ENCODE measurements at places on chromosomes 12 and 14.

- peak; percentile 18 for DNase-seq
Measured at GRCh38 chr14:71365361-71365760, 458.1 kb downstream of the PCNX1 start.

GRCh38 chr14:69490219-69490918 is 5.8 kb downstream of the PLEKHD1 start:
- DNase-seq = no peak

DNA sequence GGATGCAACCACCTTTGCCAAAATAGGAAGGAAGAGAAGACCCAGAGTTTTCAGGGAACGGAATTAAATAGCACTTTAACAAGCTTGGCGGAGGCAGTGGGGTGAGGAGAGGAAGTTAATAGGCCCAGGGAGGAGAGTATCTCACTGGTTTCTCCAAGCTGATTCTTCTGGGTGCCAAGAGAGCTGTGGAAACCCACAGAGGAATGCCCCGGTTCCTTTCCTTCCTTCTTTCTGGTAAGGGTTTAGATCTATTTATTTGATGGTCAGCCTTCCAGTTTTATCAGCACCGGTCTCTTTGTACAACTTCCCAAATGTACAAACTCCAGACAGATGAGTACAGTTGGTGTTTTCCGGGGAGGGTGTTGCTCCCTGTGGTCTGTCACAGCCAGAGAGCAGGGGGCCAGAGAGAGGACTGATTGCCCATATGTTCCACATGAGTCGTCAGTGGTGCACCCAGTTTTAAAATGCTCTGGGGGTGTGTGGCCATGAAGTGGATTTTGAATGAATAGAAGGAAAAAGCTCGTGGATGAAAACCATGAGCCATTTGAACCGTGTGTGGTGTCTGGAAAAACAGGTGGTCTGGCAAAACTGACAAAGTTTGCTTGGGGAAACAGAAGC is 26.6 kb downstream of the PRKCH start:
- DNase-seq = no peak

DNA sequence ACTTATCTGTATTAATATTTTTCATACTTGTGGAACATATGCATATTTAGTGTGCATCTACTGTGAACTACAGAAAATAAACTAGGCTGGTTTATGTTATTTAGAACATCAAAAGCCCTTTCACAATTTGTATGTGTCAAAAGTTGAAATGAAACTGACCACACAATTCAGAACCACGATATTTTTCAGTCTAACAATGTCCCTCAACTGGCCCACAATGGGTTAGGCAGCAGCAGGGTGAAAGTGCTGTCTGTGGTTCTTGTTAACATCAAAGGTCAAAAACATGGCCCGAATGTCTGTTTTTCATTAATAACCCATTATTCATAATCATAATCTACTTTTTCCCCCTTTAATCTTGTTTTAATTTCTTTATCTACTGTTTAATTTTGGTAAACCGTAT is 559.9 kb upstream of the ATP2B1 start:
- DNase-seq = no peak

DNA sequence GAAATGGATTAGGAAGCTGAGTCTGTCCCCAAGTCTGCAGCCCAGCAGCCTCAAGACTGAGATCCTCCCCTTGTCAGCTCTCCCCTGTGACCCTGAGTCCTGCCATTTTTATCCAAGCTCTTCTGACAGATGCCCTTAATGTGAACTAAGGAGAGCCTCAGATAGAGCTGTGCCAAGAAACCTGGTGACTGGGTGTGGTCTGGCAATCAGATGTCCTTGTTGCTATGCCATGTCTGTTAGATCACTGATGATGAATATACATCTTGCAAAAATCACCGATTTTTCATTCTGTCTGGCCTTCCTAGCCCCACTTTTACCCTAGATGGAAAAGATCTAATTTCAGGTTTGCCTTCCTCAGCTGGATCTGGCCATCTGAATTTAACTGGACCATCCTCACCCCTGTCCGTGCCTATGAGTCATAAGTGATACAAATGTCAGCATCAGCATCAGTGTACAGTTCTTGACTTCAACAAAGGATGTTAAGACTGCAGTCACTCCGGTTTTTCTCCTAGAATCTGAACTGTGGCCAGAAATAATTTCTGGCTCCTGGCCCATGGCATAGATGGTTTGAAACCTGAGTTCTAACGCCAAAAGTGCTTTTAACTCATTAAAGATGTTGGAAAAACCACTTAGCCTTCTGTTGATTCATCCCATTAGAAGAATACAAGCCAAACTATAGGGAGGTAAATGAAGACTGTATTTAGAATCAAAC is 61.2 kb upstream of the GRIP1 start:
- peak; percentile 1 for DNase-seq

GRCh38 chr12:123071857-123072256 is 79.0 kb downstream of the PITPNM2 start:
- no peak for DNase-seq

DNA sequence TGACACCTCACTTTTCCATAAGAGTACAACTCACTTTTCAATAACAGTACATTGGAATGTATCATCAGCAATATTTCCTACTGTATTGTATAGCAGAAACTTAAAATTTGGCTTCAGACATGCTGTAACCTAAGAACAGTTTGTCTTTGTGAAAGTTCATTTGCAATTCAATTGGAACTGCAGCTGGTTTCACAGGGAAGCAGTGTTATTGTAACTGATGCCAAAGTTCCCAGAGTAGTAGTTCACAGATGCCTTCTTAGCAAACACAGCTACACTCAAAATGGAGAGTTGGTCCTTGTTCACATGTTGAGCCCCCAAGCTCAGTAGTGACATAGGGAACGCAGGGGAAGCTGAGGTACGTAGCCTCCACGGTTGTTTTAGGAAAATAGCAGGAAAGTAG is 23.3 kb downstream of the PPP1R36 start:
- DNase-seq = peak; percentile 57

DNA sequence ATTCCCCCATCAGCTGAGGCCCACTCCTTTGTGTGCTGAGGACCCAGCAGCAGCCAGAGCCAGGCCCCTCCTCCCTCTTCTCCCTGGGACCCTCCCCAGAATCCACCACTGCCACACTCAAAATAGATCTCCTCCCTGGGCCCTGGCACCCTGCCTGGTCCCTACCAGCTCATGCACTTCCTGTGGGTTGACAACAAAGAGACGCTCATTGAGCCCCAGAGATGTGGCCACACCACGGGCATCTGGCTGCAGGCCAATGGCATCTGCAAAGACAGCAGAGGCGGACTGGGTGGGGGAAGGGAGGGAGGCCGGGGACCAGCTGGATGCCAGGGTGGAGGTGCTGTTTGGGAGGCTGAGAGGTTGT is 16.0 kb upstream of the ENDOU start:
- peak; percentile 38 for DNase-seq

DNA sequence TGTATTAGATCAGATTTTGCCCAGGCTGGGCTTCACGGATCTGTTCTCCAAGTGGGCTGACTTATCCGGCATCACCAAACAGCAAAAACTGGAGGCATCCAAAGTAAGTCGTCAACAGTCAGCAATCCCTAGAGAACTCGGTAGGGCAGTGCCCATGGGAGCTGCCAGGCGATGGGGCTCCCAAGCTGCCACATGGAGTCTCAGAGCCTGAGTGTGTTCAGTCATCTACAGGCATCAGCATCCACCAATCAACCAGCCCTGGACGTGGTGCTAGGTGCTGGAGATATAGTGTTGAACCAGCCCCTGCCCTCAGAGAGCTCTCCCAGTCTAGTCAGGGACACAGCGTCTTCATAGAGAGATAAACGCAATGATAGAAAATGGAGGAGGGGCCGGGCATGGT is 6.9 kb downstream of the SERPINA4 start:
- DNase-seq = no peak

DNA sequence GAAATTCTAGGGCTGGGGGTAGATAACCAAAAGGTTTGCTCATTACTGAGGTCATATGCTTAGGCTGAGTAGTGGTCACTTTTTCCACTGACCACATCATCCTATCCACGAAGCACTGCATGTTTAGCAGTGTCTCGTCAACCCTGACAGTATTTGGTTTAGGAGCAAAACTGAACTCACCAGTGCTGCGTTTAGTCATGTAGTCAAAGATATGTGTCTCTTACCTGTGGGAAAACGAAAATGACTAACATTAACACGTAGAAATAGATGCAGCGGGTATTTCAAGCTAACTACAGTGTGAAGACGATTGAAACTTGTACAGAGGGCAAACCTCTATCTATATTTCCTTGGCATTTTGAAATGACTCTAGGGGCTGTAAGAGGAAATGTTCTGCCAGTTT is 34.6 kb downstream of the MTHFD1 start:
- DNase-seq = no peak

GRCh38 chr14:100850841-100851585 is 25.1 kb downstream of the MEG3 start:
- no peak for DNase-seq

- DNase-seq = no peak
Measured at GRCh38 chr14:33250963-33251362, 312.3 kb downstream of the NPAS3 start.
